ENCODE measurements at places on chromosomes 1 and 21.

- no peak for DNase-seq
Measured at GRCh38 chr1:168220470-168220871, 5.3 kb upstream of the SFT2D2 start.

DNA sequence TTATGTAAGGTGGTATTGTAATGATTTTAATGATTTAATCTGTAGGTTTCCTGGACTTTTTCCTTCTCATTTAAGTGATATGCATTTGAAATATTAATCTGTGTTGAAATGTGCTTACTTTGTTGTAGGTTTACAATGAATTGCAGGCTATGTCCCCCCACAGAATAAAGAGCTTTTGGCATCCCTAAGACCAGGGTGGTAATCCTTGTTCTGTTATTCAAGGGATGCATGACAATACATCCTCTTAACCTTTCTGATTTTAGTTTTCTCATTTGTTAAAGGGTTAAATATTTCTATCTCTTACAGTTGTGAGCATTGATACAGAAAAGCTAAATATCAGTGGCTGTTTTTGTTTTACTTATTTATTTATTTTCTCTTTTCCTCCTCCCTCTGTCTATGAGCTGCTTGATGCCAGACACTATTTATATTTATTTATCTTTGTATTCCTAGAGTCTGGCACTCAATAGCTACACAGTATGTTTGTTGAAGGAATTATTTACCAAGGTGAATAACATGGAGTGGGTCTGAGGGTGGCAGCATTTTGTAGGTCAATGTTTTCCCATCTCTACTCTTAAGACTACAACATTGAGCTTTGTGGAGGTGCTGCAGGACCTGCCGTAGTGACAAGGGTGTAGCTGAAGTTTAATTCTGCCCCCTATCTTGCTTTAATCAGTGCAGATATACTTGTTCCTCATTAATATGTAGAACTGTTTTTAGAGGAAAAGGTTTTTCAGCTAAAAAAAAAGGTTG is 19.9 kb upstream of the ADGRL2 start:
- DNase-seq = no peak

DNA sequence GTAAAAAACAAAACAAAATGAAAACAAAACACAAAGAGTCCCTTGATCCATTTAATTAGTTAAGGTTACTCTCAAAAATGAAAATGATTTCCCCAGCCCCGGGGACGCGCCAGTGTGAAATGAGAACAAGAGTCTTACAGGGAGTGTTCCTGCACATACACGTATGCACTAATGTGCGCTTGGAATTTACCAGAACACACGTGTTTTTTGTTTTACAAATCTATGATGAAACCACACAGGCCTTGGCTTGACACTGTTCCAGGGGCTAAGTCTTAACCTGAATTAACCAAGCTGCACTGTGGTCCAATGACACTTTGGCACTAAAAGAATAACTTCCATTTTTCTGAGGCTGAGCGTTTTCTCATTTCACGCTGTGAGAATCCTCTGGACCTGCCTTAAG is 63.7 kb downstream of the SLC45A1 start:
- no peak for DNase-seq

DNA sequence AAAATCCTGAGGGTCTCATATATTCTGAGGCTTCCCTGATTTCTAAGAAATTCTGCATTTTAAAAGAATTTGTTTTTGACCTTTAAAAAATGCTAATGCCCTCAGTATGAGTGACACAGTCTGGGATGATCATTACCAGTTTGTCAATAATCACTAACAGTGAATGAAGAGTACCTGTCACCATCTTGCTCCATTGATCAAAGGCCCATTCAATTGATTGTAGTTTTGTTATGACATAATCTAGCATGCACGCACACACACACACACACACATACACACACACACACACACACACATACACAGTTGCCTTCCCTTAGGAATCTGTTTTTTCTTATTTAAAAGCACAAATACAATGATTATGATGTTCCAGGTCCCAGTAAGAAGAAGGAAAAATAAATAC is 250.4 kb downstream of the NFIA start:
- no peak for DNase-seq

GRCh38 chr1:78554840-78555239 is 64.1 kb downstream of the PTGFR start:
- DNase-seq = no peak

- no peak for DNase-seq
Measured at GRCh38 chr1:1628754-1629429, 3.1 kb upstream of the MMP23B start.

- no peak for DNase-seq
Measured at GRCh38 chr1:227323171-227323966, 5.1 kb upstream of the CDC42BPA start.

DNA sequence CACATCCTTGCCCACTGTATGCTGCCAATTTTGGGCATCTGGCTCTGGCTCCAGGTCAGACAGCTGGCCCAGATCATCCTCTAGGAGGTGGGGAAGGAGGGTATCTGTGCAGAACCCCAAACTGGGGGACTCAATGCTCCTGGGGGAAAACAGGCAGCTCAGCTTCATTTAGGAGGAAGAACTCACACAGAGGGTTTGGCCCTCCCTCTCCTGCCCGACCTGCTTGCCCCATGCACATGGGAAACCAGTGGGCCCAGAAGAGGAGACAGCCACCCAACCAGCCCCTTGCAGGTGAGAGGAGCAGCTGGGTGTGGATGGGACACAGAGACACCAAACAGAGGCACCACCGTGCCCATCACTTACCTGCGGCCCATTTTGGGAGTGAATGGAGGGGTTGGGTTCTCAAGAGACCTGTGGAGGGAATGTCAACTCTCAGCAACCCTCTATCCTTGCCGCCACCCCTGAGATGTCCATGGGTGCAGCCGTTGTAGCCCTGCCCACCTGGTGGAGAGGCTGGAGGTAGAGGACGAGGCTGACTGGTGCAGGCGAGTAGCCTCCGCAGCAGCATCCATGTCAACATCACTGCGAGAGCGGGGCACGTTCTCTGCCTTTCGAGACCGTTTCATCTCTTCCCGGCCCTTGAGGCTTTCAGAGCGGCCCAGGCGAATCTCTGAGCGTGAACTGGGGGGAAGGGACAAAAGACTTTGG is 27.5 kb downstream of the LRRC71 start:
- no peak for DNase-seq

DNA sequence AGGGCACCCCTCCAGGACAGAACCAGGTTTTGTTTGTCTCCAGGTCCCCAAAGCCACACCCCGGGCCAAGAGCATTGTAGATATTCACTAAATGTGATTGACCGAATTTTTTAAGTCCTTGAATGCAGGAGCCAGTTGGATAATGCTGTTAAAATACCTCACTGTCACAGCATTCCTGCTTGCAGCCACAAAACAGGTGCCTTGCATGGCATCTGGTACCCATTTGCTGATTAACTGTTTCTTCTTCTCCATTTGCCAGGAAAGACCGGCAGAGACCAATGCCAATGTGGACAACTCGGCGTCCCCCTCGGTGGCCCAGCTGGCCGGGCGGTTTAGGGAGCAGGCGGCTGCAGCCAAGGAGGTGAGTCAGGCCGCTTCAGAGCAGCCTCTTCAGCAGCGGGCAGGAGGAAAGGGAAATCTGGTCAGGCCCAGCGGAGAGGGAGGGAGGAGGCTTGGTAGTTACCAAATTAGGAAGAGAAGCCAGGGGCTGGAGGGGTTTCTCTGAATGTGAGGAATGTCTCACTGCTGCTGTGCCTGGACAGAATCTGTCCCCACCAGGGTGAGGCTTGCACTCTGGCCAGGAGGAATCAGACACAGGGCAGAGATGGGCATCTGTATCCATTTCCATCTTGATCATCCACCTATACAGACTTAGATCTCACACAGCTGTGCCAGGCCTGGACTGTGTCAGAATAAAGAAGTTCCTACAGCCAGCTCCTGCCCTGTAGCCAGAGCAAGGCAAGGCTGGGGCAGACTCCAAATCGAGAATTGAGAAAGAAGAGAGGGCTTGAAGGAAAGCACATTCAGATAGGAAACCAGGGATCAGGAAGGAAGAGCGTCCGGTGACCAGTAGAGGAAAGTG is 37.9 kb upstream of the MPZL1 start:
- DNase-seq = no peak

- DNase-seq = no peak
Measured at GRCh38 chr1:232925421-232926220, 24.8 kb upstream of the NTPCR start.

- no peak for DNase-seq
Measured at GRCh38 chr1:108089477-108089876, 110.7 kb downstream of the SLC25A24 start.

DNA sequence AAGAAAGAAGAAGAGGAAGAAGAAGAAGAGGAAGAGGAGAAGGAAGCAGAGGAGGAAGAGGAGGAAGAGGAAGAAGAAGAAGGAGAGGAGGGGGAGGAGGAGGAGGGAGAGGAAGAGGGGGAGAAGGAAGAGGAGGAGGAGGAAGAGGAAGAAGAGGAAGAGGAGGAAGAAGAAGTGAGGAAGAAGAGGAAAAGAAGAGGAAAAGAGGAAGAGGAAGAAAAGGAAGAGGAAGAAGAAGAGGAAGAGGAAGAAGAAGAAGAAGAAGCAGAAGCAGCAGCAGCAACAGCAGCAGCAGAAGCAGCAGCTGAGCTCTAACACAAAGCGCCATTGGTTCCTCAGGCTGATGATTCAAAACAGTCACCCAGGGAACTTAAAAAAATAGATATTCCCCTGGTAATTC is 34.0 kb downstream of the DNAI4 start:
- no peak for DNase-seq

DNA sequence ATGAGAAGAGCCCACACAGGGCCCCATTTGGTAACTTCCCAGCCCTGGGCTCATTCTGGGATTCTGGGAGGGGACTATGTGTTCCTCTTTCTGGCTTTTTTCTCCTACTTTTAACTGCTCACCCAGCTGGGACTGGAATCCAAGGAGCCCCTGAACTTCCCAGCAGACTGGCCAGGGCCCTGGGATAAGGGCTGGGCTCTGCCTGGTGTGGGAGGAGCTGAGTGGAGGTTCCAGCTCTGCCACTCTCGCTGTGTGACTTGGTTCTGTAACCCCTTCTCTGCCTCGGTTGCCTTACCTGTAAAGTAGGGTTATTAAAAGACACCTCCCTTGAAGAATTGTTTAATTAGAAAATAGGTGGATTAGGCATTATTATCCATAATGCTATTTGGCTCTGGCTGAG is 19.6 kb upstream of the EPB41 start:
- no peak for DNase-seq

- DNase-seq = no peak
Measured at GRCh38 chr1:226717256-226717909, 21.7 kb downstream of the ITPKB start.

- no peak for DNase-seq
Measured at GRCh38 chr1:203075236-203076030, 10.4 kb downstream of the MYOG start.

DNA sequence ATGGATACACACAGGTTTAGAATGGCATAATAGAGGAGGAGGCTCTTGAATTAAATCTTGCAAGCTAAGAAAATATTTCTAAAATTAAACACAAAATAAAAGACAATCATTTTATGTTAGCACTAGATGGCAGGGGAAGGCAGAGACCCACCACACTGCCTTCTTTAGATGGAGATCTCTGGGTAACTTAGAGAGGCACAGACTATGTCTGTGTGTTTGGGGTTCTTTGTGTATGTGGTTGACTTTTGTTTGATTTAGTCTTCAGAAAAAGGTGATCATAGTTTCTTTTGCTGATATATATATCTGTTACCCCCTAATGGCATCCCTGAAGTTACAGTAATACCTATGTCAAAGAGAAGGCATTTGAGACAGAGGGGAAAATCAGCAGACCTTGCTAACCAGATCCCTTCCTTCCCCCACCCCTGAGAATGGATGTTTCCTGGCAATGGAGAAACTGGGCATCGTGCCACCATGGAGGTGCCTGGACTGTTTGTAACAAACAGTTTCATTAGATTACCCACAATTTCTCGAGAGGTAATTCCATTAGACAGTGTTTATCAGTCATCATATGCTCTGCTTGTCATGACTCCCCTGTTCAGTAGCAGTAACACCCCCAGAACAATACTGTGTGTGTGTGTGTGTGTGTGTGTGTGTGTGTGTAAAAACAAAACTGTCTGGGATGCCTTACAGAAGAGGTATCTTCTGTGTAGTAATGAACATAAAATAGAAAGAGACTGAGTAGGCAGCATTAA is 228.3 kb upstream of the DEPDC1 start:
- DNase-seq = no peak

DNA sequence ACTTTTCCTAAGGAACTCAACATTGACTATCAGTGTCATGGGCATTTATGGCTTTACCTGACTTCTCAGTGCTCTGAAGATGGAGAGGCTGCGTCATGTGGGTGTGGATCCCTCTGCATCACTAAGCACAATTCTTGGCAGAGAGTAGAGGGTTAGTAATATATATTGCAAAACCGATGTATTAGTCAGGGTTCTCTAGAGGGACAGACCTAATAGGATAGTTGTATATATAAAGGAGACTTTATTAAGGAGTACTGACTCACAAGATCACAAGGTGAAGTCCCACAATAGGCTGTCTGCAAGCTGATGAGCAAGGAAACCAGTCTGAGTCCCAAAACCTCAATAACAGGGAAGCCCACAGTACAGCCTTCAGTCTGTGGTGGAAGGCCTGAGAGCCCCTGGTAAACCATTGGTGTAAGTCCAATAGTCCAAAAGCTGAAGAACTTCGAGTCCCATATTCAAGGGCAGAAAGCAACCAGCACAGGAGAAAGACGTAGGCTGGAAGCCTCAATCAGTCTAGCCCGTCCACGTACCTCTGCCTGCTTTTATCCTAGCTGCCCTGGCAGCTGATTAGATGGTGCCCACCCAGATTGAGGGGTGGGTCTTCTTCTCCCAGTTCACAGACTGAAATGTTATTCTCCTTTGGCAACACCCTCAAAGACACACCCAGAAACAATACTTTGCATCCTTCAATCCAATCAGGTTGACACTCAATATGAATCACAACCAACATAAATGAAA is 159.7 kb upstream of the NRIP1 start:
- DNase-seq = no peak

DNA sequence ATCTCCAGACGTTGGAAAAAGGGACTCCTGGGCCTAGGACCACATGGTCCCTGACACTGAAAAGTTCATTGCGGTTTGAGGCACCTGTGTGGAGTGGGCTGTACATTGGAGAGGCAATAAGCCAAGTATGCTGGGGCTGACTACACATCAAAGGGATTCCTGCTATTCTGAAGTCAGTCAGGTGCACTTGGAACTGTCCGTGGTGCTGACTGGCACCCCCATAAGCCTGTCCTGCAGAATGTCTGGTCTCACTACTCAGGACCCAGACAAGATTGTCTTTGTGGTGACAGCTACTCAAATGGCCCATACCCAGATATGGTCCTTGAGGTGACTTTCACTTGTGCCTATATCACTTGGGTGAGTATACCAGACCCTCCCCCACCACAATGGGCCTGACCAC is 150.6 kb downstream of the RWDD3 start:
- DNase-seq = peak; percentile 27
